Motor neuron (in vitro differentiated cells): ENCODE measurements at places on chromosomes 5 and 9. TPM values are rescaled to one million over a fixed set of nuclear protein-coding genes. Genes with fewer than 3 reads are reported as not detected.
A peak's percentile ranks its signal among the peaks of the same experiment; 100 is the strongest.

Gene TPPP
- 0.22 and 0.31 TPM in 2 replicates for total RNA-seq

Gene PTGDS
- 0.87 and 1.2 TPM in 2 replicates for total RNA-seq

Gene HRH2
- total RNA-seq = 1.1 and 1.3 TPM in 2 replicates

Gene SLCO6A1
- 0.50 and 0.92 TPM in 2 replicates for total RNA-seq

- no peak for ATAC-seq
Observed at GRCh38 chr5:14464096-14464495, 117.5 kb upstream of the OTULINL start.

DNA sequence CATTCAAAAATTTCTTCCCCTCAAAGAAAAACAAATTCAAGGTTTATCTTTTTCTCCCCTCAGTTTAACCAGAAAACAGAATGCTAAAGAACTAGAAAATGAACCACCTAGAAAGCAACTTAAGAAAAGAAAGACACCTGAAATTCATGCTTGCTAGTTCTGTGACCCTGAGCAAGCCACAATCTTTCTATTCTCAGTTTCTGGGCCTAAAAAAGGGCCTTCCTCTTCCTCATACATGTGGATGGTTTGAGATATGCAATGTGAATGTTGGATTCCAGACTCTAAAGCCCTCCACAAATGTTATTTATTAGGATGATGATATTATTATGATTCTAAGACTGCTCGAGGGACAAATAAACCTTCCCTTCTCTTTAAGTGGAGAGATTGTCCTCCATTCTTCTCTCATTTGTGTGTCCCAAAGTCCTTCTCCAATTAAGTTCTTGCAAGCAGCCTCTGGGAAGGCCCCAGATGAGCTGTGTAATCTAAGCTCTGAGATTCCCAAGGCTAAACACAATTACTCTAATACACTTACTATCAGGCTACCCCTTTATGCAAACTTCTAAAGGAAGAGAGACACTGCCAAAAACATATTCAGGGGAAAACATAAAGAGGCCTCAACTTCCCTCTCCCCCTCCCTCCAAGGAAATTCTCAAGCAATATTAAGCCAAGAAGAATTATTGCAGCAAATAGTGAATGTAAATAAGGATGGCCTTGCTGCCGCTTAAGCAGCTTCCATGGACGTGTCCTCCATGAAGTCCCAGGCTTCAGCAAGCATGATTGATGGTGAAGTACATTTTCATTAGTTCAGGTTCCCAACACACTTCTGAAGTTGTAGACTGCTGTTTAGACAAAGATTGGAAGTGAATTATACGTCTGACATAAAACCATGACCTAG, 80.2 kb downstream of the PRKACG start:
- no peak for ATAC-seq

- no peak for ATAC-seq
Observed at GRCh38 chr5:889075-889710, 3.4 kb downstream of the BRD9 start.

- ATAC-seq = peak; percentile 6
Observed at GRCh38 chr9:129740174-129740573, 12.7 kb downstream of the PTGES start.

- ATAC-seq = no peak
Observed at GRCh38 chr5:156595132-156595787, 254.8 kb upstream of the PPP1R2B start.

GRCh38 chr9:88534456-88535225, at the start of gene NXNL2:
Gene NXNL2, plus strand, starts transcription at chr9:88535178. Its CDS starts 257 bp downstream, at chr9:88535435.
- peak; percentile 57 for ATAC-seq

Gene LCN10
- total RNA-seq = 0.07 TPM in 1 of 2 replicates, not detected in the other

DNA sequence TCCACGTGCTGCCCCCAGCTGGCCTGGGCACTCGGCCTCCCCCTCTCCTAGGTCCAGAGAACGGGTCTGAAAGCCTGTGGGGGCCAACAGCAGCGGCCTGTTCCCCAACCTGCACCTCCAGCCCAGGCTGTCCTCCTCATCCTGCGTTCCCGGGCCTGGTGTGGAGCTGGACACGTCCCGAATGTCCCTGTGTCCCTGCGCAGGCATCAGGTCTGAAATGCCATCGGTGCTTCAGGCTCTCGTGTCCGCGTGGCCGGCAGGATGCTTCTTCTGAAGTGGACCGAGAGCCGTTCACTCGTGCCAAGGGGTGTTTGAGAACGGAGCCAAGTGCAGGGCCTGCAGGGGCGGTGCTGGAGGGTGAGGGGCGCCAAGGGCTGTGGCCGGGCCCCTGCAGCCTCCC, 24.7 kb upstream of the UBAC1 start:
- ATAC-seq = no peak

- ATAC-seq = no peak
Observed at GRCh38 chr9:92151691-92152393, 36.6 kb upstream of the SPTLC1 start.

Gene PCDHAC2
- 20.6 and 24.4 TPM in 2 replicates for total RNA-seq

Gene SLC34A1
- total RNA-seq = not detected in 2 replicates

GRCh38 chr5:117235786-117236185, 661.2 kb upstream of the SEMA6A start:
- peak; percentile 43 for ATAC-seq
